ENCODE measurements at places on chromosomes 7 and 10.

- DNase-seq: no peak
Observed at GRCh38 chr10:75803816-75804552, 372.6 kb downstream of the LRMDA start.

GRCh38 chr10:93600446-93601145 lies 439 bp downstream of the RBP4 start:
- DNase-seq: no peak

DNA sequence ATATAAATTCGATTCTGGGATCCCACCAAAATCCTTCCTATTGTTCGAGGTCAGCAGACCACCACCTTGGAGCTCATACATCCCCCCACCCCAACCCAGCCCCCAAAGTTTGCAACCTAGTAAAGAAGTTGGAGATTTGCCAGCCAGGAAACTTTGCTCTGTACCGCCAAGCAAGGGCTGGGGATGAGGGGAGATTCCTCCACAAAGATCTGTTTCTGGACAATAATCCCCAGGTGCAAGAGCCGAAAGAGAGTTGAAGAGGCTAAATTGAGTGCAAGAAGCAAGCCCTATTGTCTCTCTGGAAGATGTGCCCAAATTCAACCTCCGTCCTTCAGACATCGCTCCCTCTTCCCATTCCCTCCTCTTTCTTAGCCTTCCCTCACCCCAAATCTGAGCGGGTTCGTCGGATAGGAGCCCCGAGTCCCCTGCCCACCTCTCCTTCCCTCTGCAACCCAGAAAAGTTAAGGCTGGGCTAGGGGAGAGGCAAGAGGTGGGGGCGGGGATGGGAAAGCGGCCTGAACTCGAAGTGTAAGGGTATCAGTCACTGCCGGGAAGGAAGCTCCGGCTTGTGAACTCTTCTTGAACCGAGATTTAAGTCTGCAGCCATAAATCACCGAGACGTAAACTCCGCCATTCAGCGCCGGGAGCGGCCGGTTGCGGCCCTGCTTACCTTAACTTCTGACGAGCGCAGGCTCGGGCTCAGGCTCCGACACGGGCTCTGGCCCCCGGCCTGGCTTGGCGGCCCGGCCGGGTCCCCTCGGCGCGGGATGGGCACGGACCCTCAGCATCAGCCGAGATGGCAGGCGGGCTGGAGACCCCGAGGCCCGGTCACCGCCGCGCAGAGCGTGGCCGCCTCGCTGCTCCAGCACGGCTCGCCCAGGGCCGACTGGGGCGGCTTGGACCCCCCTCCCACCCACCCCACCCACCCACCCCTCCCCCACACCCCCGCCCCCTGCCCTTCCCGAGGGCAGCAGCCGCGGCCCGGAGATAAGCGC lies 10.8 kb upstream of the HOXA2 start:
- DNase-seq: no peak

DNA sequence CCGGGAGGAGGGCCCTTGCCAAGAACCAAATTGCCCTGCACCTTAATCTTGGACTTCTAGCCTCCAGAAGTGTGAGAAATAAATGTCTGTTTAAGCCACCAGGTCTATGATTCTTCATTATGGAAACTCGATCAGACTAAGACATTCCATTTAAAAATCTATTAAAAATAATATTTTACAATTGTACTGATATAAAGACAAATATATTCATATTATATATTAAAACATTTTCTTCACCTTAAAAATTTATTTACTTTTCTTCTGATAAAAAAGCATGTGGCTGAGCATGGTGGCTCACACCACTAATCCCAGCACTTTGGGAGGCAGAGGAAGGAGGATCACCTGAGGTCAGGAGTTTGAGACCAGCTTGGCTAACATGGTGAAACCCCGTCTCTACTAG lies 72.4 kb upstream of the CHST15 start:
- no peak for DNase-seq

GRCh38 chr7:122913608-122914007 lies 27.3 kb upstream of the CADPS2 start:
- no peak for DNase-seq

GRCh38 chr7:93933156-93933555 lies 11.6 kb downstream of the GNG11 start:
- DNase-seq: no peak

GRCh38 chr10:62844280-62845011 lies 28.3 kb upstream of the EGR2 start:
- DNase-seq: no peak

DNA sequence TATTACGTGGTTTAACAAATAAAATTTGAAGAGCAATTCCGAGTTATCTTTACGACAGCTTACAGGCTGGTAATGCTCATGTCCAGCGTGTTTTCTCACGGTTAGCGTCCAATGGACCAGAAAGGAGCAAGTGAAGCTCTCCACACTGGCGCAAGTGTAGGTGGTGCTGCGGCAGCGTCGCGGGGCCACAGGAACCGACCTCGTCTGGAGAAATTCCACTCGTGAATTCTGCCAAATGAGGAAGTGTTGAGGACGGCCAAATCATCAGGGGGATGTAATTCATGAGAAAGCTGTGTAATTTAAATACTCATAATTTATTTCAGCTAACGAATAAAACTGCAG lies 350 bp upstream of the ZNF37A start:
- no peak for DNase-seq

GRCh38 chr7:141484907-141485306 lies 66.3 kb upstream of the AGK start:
- no peak for DNase-seq

DNA sequence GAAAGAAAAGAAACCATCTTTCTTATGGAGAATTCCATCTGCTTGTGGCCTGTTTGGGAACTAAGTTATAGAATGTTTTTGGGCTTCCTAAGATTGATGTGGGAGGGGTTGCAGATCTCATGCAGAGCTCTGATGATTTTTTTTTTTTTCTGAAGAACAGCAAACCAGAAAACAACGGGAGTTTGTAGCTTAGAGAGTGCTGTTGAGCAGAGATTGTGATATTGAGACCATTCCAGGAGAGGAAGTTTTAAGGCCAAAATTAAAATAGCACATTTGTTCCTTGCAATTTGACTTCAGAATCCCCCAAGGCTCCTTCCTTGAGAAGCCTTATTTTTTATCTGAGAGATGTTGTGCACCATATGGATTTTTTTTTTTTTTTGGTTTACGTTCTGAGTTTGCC lies 159.5 kb upstream of the NRP1 start:
- no peak for DNase-seq

DNA sequence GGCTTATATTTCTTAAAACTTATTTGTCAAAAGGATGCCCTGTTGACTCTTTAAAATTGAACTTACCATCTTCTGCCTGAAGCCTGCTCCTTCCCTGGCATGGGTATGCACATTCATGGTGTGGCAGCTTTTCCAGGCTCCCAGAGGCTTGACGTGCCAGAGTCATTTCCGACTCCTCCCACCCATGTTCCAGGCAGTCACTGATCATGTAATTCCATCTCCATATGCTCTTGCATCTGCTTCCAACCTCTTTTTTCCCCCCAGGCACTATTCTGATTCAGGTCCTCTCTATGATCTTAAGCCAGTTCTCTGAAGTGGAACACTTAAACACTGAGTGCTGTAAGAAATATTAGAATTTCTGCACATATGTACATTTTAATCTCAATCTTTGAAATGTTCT lies 82.2 kb downstream of the CFAP58 start:
- no peak for DNase-seq

DNA sequence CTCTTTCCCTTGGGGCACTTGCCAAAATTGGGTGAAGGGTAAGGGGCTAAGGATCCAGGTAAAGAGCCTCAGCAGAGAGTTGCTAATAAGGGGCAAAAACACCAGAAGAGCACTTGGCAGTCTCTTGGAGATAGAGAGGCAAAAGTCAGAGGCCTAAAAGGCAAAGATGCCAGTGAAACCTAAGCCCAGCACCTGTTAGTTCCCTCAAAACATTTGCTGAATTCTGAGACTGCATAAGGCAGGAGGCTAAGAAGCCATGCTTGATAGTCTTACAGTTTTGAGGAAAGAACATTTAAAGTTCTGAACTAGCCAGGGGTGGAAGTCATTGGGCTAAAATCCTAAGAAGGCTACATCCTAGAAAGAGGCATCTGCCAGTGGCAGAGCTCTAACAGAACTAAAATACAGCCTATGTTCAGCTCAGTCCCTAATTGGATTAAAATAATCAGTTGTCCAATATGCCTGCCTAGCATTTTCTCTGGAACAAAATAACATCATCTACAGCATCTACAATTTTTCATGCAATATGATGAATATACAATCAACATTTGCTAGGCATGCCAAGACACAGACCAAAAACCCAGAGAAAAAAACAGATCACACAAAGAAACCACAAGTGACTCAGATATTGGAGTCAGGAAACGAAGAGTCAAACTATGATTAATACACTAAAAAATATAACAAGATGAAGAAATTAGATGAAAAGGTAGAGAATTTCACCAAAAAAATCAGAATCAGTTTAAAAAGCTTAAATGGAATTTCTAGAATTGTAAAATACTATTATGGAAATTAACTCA lies 7.7 kb downstream of the HTR7 start:
- DNase-seq: no peak

- DNase-seq: no peak
Observed at GRCh38 chr7:21587139-21587784, 44.4 kb downstream of the DNAH11 start.

DNA sequence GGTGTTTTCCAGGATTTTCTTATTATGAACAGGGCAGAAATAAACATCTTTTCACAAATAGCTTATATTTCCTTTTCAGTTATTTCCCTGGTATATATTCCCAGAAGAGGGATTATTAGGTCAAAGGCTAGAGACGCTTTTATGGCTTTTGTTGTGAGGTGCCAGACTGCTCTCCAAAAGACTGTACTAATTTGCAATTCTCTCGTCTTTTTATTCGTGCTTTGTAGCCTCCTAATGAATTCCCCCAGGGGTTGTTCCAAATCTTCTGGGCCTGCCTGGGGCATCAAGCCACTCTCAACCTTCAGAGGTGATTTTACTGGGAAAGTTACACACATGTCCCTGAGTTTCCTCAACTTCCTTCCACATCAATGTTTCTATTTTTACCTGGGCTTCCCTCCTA lies 34.0 kb upstream of the R3HCC1L start:
- DNase-seq: no peak

GRCh38 chr10:12962556-12962955 lies 39.0 kb downstream of the CCDC3 start:
- no peak for DNase-seq

- no peak for DNase-seq
Observed at GRCh38 chr7:41700044-41700471, 2.8 kb downstream of the INHBA start.

- no peak for DNase-seq
Observed at GRCh38 chr7:53131697-53132096, 96.3 kb downstream of the POM121L12 start.

DNA sequence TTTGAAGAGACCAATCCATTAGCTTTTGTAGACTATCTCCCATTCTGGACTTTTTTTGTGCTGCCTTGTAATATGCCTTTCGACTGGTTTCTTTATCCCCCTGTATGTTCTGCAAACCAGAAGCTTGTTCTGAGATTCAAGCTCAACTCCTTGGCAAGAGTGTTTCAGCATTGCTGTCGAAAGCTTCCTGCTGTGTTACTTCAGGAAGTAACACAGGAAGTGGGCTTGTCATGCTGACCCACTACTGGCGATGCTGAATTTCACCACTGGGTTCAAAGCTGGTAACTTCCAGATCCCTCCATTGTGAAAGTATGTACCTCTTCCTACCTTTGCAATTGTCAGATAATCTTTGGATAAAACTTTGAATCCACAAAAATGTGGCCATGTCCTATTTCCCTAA lies 57.9 kb upstream of the INSYN2A start:
- no peak for DNase-seq

DNA sequence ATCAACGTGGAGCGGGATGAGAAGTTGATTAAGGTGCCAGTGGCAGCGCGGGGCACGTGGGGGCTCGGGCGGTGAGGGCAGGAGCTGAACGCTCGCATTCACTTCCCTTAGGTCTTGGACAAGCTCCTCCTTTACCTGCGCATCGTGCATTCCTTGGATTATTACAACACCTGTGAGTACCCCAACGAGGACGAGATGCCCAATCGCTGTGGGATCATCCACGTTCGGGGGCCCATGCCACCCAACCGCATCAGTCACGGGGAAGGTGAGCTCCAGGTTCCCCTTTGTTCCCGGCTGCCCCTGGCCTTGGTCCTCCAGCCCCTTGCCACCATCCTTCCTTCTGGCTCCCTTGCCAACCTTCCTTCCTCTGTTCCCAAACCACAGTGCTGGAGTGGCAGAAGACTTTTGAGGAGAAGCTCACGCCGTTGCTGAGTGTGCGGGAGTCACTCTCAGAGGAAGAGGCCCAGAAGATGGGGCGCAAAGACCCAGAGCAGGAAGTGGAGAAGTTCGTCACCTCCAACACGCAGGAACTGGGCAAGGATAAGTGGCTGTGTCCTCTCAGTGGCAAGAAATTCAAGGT lies 2.5 kb downstream of the UFSP1 start:
- DNase-seq: no peak

DNA sequence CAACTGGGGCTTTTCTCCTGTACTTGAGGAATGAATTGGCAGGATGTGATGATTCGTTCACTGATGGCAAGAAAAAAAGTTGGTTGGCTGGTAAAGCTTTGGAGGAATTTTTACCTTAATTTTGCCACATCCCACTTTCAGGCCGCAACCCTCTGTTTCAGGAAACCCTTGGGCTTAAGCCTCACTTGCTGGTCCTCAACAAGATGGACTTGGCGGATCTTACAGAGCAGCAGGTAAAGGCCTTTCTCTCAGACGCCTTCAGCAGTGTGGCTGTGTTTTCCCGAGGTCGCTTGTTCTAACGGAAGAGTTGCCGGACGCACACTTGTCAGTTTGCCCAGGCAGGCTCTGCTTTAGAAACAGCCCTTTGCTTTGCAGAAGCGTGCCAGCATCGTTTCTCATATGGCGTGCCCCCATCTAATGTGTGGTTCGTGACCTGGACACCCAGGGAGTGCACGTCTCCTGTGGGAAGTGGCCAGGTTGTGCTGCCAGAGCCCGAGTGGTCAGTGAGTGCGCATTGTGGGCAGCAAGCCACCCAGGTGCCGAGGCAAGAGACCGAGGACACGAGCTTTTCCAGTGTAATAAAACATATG lies 2.2 kb downstream of the MTG1 start:
- DNase-seq: no peak

- DNase-seq: no peak
Observed at GRCh38 chr10:67669978-67670377, 26.0 kb downstream of the CTNNA3 start.

GRCh38 chr10:110737886-110738634 lies 93.9 kb downstream of the RBM20 start:
- DNase-seq: no peak

- no peak for DNase-seq
Observed at GRCh38 chr10:31215052-31215451, 104.0 kb upstream of the ZEB1 start.

DNA sequence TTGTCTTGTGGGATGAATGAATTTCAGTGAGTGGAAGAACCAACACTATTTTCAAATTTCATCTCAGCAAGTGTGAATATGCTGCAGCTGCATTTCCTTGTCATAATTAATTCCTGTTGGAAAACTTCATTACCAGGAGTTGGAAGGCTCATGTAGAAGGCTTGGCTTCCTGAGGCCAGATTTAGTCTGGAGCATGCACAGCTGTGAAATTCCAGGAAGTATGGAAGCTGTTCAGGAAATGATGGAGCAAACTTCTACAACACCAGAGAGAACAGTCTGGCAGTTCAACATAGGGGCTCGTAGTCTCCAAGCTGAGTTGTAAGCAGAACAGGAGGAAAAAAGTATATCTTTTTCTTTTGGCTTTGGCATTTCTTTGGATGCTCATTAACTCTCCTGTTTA lies 1439.9 kb upstream of the CELF2 start:
- no peak for DNase-seq

GRCh38 chr7:46206476-46207060 lies 285.5 kb upstream of the IGFBP3 start:
- DNase-seq: no peak

- DNase-seq: no peak
Observed at GRCh38 chr10:22570234-22570633, 144.1 kb downstream of the PIP4K2A start.

Measured in cerebellar nuclear complex (tissue), 1 donor.